Right kidney (tissue), 9 donors: ENCODE measurements at places on chromosomes 6 and 20.
A peak's percentile ranks its signal among the peaks of the same experiment; 100 is the strongest.

- no peak for DNase-seq
Measured at GRCh38 chr6:149264629-149265028, 52.9 kb upstream of the TAB2 start.

DNA sequence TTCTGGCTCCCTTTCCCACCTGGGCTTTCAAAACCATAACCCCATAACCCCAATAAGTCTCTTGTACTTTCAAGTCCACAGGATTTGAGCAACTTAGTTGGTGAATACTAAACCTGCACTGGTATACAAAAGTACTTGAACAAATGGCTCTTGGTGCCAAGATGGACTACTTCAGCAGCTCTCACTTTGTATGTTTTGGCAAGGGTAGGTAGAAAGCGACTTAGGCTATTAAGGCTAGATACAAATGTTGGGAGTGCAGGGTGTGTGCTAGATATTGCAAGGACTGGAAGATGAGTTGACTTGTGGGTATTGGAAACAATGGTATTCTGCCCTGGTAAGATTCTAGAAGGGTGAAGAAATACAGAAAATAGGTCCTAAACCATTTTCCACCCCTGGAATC is 182.6 kb upstream of the MOCS1 start:
- no peak for DNase-seq

DNA sequence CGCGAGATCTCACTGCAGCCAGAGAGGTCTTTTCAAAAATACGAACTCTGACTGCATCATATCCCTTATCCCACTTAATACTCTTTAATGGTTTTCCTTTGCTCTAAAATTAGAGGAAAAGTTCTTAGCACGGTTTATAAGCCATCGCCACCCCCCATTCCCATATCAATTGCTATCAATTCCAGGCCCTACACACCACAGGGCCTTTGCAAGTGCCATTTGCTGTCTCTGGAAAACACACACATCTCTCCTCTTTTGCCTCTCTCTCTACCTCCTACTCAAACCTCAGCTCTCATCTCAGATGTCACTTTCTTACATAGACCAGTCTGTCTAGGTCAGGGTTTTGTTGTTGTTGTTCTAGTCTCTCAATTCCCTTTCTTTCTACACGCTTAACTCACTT is 9.8 kb downstream of the SLC22A23 start:
- no peak for DNase-seq

DNA sequence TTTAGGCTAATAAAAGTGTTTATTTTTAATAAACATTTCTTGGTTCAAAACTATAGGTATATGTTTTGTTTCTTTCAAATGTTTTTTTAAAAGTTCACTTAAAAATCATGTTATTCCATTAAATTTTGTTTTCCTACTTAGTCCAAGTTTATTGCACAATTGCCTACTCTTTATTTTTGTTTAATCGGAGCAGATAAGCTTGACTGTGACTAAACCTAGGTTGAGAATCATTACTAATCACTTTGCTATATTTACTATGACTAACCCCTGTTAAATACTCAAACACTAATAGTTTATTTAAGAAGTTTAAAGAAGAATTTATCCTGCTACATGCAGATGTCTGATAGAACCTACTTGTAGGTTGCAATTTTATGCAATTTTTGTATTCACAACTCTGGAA is 18.8 kb downstream of the MAP3K4 start:
- no peak for DNase-seq

DNA sequence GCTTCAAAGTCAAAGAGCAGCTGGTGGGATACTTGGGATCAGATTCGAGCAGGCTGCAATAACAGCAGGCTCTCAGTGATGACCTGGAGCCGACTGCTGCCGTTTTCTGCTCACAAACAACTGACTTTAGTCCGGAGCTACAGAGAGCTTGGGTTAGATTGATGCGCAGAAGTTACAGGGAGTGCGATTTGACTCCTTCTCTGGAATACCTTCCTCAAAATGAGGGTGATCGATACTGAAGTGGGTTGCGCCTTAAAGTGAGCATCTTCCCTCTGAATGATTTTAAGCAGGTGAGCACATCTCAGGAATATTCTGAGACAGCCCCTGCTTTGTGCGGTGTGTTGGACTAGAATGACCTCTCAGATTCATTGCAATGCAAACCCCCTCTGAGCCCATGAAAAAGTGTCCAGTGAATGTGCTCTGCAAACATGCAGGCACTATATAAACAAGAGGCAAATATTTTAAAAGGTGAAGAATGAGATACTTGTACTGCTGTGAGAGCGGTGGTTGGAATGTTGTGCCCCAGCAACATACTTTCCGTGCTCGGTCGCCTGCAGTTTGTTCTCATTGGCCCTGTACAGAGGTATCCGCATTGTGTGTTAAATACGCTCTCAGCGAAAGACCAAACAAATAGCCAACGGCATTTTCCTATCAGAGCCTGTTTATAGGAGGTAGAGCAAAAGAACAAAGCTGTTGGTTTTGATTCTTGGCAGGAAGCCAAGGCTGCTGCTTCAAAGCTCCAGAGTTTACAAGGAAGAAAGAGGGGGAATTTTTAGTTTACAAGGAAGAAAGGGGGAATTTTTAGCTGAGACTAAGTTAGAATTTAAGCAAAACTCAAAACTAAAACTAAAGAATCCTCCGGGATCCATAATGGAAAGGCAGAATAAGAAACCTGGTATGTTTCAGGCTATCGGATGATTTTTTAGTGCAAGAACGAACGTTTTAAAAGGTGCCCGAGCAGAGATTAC is 67.7 kb downstream of the PHACTR2 start:
- peak; percentile 56 for DNase-seq

DNA sequence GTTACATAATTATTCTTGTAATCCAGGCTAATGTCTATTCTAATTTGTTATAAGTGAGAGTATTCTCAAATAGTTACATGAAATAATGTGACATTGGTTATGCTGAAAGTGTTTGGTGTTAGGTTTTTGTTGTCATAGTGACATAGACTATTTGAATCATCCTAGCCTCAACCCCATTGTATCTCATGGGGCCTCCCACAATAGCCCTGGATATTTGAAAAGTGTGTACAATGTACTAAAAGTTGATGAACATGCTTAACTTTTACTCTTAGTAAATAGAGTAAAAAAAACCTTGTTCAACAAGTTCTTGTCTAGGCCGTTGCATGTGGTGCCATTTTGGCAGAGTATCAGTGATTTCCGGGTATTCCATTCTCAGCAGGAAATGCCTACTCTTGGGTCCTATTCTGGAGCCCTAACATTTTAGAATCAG is 83.0 kb downstream of the RTN4IP1 start:
- no peak for DNase-seq
